ENCODE measurements at places on chromosomes 2 and 18. TPM values are rescaled to one million over a fixed set of nuclear protein-coding genes. Genes with fewer than 3 reads are reported as not detected.

Gene ANO7
- total RNA-seq, result 0.27 TPM

Gene SLC38A11
- total RNA-seq, result not detected

Gene CYS1
- not detected for total RNA-seq

Gene CACNB4
- 1.5 TPM for total RNA-seq

Gene MYCN
- total RNA-seq, result not detected

Gene FSHR
- total RNA-seq, result not detected

Gene PJVK
- total RNA-seq, result 4.5 TPM

Gene TEKT4
- not detected for total RNA-seq

DNA sequence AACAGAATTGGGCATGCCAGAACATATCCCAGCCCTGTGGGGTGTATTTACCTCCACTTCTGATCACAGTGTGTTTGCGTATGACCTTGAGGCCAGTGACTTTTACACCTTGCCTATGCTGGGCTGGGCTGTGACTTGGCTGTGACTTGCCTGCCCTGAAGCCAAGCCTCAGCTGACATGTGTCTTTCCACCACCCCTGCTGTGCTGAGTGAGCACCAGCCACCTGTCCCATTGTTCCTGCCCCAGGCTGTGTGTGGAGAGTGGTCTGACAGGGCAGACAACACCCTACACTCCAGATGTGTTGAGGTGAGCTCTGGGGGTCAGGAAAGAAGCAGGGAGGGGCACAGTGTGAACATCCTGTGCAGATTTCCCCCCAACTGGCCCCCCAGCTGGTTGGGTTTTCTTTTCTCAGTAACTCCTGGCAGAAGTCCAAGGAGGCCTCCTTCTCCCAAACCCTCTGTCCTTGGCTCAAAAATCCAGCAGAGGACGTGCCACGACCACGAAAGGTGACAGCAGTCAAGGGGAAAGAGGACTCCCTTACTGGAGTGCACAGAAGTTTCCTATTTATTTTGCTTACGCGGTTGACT is 5.1 kb upstream of the STEAP3 start:
- DNase-seq, result no peak

DNA sequence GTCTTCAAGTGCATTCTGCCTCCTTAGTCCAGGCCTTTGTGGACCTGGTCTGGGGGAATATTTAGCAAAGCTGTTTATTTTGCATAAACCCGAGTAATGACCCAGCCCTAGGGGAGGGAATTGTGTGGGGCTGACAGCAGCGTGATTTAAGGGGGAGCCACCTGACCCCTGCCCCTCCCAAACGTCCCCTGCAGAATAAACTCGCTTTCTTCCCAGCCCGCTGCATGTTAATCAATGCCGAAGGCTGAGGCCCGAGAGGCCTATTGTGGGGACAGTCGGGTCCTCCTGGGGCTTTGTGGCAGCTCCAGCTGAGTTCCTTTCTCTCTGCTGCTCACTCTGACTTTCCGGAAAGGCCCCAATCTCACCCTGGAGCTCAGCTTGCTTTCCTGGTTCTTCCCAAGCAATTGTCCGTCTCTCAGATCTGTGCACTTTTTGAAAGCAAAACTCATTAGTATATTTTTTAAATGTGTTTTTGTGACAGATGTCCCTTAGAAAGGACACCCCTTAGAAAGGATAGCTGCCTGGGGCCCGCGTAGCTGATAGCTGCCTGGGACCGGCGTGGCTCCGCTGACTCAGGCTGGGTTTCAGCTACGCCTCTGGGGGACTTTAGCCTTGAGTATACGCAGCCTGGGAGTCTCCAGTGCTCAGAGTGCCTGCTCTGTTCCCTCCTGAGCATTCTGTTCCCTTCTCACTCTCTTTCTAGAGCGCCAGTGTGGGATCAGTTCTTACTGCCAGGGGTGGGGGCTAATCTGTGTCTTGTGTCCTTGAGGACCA is 158.3 kb downstream of the GLI2 start:
- no peak for DNase-seq

DNA sequence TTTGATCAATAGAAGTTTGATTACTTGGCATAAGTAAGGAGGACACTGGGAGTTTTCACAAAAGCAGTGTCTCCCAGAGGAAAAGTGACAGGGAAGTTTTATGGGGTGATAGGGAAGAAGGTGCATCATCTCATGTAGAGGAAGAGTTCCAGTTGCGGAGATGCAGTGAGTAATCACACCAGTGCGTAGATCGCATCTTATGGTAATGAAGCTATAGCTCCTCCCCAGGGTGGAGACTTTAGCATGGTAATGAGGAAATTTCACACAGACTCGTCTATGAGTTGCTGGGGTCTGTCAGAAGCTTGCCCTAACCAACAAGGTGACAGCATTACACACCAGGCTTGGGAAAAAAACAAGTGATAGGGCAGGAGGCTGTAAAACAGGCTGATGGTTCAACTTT is 49.0 kb downstream of the KYNU start:
- no peak for DNase-seq

DNA sequence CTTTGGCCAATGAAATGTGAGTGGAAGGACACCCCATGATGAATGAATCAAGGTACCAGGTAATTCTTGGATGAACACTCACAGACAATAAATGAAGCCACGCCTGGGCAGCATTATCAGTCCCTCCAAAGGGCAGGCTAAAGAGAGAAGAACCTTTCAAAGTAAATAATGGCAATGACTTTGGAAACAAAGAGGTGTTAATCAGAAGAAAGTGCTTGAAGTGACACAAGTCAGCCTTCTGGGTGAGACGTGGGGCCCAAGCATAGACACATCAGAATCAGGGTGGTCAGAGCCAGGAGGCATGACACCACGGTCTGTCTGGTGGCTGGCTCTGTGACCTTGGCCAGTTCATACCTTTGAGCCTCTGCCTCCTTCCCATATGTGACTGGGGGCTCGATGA is 103.3 kb downstream of the POLR1A start:
- no peak for DNase-seq

GRCh38 chr2:139909136-139909535 is 1128.9 kb upstream of the NXPH2 start:
- DNase-seq, result no peak

DNA sequence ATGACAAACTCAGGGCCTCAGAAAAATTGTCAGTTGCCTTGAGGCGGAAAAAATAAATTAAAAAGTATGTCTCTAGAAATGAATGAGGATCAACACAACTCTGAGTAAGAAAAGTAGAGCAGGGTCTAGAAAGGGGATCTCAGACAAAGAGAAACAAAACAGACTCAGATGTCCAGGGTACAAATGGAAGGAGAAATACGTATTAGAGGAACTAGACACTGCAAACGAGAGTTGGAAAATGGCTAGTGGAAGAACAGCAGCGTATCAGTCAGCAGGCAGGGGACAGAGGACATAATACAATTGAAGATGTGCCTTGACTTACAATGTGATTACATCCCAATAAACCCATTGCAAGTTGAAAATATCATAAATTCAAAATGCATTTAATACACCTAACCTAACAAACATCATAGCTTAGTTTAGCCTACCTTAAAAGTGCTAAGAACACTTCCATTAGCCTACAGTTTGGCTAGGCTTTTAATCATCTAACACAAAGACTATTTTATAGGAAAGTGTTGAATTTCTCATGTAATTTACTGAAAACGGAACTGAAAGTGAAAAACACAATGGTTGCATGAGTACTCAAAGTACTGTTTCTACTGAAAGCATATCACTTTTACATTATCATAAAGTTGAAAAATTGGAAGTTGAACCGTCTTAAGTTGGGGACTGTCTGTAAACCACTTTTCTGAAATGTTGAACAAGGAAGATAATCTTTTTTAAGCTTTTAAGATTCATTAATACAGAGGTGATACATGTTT is 182.8 kb downstream of the NBAS start:
- DNase-seq, result no peak

DNA sequence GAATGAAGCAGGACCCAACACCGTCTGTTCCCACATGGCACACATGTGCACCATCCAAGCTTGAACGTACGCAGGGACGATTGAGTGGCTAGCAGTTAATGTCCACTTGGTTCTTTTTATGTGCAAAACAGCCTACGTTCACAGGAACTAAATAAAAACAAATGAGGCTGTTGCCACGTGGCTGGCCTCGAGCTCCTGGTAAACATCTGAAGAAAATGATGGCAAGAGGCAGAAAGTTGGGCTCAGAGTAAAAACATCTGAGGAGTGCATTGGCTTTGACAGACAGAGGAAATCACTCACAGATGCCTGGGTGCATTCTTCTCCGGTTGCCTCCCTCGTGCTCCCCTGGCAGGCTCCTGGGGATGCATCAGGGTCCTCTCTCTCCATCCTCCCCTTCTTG is 177.9 kb downstream of the NRP2 start:
- no peak for DNase-seq

- DNase-seq, result no peak
Observed at GRCh38 chr2:8753609-8754008, 71.8 kb downstream of the ID2 start.

GRCh38 chr18:36504928-36505327 is 207.4 kb downstream of the FHOD3 start:
- no peak for DNase-seq

- no peak for DNase-seq
Observed at GRCh38 chr2:675982-676646, 1.1 kb downstream of the TMEM18 start.
